ENCODE measurements at places on chromosomes 13 and 19. TPM values are rescaled to one million over a fixed set of nuclear protein-coding genes. Genes with fewer than 3 reads are reported as not detected.
A peak's percentile ranks its signal among the peaks of the same experiment; 100 is the strongest.

DNA sequence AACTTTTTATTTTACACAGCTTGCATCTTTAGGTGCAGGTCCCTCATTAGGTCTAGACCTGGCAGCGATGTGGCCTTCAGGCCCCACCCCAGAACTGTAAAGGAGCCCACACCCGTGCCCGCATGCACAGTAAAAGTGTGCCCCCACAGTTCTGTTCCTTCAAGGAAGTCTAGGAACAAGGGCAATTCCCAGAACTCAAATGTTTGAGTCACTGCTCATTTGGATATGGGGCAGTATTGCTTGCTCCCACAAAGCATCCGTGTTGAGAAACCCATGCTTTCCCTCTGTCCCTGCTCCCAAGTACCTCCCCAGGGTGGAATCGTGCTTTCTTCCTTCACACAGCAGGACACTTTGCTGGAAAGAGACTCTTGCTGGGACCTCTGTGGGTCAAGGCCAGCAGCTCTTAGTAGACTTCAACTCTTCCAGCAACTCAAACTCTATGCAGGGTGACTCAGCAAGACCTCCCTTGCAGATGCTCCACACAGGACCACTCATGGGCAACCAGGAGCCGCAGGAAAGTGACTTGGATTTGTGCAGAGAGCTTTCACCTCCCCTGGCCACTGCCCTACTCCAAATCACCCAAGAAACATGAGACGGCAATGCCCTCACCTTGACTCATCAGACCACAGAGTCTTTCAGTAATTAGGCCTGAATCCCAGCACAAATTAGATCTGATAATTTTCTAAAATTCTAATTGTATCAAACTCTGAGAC lies 12.3 kb downstream of the SLC7A1 start:
- peaks cover 34% of the 10 kb centered on the region for H3K4me1 ChIP-seq
- no peak for DNase-seq
- no peaks in the 10 kb centered on the region for H3K27me3 ChIP-seq

CCNA1 gene
- 3.8 TPM for total RNA-seq

MRPL4 gene
- 112 TPM for total RNA-seq

GRCh38 chr19:50311723-50312635 lies 17.2 kb downstream of the KCNC3 start:
- H3K27ac ChIP-seq: no peak overlapping the region
- no peak for DNase-seq
- H3K36me3 ChIP-seq: no peaks in the 10 kb centered on the region
- H3K27me3 ChIP-seq: peaks cover 58% of the 10 kb centered on the region
- peaks cover 4% of the 10 kb centered on the region for H3K4me1 ChIP-seq
- no peak overlapping the region for H3K4me3 ChIP-seq

DNA sequence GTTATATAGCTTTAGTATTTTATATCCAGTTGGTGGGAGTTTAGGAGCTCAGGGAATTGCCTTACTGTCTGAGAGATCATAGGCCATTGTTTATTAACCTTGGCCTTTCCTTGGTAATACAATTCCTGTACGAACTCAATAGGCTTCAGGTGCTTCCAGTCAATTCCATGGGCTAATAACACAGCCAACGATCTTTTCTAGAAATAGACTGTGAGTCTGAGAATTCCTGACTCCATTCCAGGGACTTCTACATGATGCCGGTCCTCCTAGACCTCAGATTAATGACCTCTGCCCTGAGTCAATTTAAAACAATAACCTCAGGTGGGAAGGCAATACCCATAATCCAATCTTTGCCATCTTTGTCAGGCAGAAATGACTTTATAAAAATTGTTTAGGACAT lies 39.6 kb upstream of the KLF12 start:
- H3K27me3 ChIP-seq: peaks cover 2% of the 10 kb centered on the region
- no peak for DNase-seq
- peaks cover 6% of the 10 kb centered on the region for H3K4me1 ChIP-seq
- no peaks in the 10 kb centered on the region for H3K36me3 ChIP-seq
- H3K4me3 ChIP-seq: no peak overlapping the region

DNA sequence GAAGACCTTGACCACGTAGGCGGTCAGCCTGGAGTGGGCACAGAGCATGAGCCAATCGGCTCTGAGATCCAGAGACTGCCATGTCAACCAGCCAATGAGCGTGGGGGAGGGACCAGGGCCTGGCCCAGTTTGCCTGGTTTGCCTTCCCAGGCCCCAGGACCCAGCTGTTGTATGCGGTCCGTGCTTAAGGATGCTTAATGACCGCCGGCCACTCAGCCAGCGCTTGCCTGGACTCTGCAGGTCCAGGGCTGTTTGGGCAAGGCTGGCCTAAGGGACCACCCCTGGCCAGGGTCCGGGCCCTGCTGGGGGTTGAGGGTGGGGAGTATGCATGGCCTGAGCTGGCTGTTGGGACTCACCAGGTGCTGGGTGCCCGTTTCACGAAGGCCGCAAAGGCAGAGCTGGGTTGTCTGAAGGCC lies 23.1 kb upstream of the TNFSF14 start:
- H3K4me3 ChIP-seq: no peak overlapping the region
- H3K27ac ChIP-seq: no peak overlapping the region

DNA sequence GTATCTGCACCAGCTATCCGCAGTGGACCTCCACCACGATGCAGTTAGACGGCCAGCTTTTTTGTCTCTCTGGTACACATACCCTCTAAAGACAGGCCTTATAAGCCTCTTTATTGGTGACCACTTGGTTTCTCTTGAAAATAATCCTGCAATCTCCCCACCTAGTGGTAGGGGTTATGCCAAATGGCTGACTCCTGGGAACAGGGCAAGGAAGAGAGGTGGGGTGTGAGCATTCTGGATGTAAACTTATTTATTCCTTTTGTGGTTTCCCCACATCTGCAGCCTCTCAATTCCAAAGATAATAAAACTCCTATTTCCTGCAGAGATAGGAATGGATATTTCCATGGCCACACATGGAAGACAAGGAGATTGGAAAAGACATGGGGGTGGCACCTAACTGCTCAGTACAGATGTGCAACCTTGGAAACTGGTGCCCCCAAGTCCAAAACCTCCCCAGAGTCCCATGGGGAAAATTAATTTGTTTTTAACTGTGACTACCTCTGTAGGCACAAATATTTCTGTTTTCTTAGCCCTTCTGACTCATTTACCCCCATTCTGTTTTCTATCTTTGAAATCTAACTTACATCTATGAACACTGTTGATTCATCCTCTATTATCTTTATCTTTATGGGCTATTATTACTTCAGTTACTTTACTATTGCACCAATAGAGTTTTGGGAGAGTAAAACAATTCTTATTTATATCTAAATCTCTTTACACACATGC lies 112.7 kb upstream of the TSHZ3 start:
- no peak overlapping the region for H3K27ac ChIP-seq
- H3K27me3 ChIP-seq: no peaks in the 10 kb centered on the region
- no peaks in the 10 kb centered on the region for H3K4me1 ChIP-seq

- no peak for DNase-seq
- H3K4me3 ChIP-seq: no peak overlapping the region
- no peaks in the 10 kb centered on the region for H3K36me3 ChIP-seq
- H3K27ac ChIP-seq: no peak overlapping the region
Measured at GRCh38 chr13:72113076-72113475, 246.1 kb upstream of the DACH1 start.

- peaks cover 71% of the 10 kb centered on the region for H3K4me1 ChIP-seq
- H3K4me3 ChIP-seq: no peak overlapping the region
- DNase-seq: no peak
- no peak overlapping the region for H3K27ac ChIP-seq
Measured at GRCh38 chr13:114127473-114128347, 4.7 kb downstream of the RASA3 start.

DNA sequence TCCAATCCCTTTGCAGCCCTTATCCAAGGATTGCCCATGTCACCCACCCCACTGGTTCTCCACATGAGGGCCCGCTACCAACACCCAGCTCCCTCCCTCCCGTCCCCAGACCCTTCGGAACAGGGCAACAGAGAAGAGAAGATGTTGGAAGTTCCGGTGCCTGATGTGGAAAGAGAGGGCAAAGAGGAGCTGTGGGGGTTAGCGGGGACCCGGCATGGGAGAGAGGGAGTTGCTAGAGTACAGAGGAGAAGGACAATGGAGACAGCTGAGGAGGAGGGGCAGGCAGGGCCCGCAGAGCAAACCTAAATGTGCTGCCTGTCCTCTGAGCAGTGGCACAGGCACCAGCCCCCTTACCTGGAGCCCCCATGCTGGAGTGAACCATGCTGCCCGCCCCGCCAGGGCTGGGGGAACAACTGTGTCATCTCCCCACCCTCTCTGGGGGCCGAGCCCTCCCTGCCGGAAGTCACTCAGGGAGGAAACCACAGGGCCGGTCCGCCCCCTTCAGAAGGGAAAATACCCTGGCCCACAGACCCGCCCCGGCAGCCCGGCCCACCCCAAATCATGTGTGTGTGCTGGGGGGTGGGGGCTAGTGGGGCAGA lies at the start of gene POU2F2:
Gene POU2F2 (minus strand): TSS at position 417 of the 599 bp plus-strand sequence. CDS start 35 bp downstream, at position 382.
- H3K27me3 ChIP-seq: no peaks in the 10 kb centered on the region
- no peaks in the 10 kb centered on the region for H3K36me3 ChIP-seq
- H3K27ac ChIP-seq: peak within 1 kb of the TSS; percentile 77
- H3K4me1 ChIP-seq: peaks cover 53% of the 10 kb centered on the region

All from activated CD8-positive, alpha-beta memory T cell treated with anti-CD3 and anti-CD28 coated beads, Interleukin-2, amount 10 ng/mL, durations not matched to agents 7 days and 5 days (primary cell).